Left ventricle myocardium inferior (tissue), 1 donor: ENCODE measurements at places on chromosomes 6 and 20.

DNA sequence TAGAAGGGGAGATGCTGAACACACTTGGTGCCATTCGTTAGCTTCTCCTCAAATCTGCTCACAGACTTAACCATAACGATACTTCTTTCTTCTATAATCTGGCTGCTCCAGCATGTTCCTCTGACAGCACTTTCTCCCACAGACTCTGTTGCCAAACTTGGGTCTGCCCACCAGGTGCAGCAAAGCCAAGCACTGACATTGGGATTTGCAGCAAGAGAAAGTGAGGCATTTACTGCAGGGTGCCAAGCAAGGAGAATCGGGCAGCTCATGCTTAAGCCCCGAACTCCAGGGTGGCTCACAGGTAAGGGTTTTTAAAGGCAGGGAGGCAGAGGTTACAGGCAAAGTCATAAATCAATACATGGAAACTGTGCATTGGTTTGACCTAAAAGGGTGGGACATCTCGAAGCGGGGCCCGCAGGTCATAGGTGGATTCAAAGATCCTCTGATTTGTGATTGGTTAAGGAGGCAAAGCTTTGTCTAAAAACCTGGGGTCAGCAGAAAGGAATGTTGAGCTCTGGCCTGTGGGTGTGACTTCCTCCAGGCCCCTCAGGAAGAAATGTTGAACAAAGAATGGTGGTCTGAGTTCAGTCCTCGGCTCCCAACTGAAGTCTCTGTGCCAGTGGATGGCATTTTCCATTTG lies 25.1 kb upstream of the PNPLA1 start:
- DNase-seq = no peak

- DNase-seq = no peak
These were observed 84.9 kb upstream of the HTR1B start for GRCh38 chr6:77548190-77548589.

GRCh38 chr6:136607204-136607931 lies 57.1 kb upstream of the MAP7 start:
- DNase-seq = no peak

GRCh38 chr6:125807293-125807692 lies 16.5 kb downstream of the NCOA7 start:
- DNase-seq = no peak

DNA sequence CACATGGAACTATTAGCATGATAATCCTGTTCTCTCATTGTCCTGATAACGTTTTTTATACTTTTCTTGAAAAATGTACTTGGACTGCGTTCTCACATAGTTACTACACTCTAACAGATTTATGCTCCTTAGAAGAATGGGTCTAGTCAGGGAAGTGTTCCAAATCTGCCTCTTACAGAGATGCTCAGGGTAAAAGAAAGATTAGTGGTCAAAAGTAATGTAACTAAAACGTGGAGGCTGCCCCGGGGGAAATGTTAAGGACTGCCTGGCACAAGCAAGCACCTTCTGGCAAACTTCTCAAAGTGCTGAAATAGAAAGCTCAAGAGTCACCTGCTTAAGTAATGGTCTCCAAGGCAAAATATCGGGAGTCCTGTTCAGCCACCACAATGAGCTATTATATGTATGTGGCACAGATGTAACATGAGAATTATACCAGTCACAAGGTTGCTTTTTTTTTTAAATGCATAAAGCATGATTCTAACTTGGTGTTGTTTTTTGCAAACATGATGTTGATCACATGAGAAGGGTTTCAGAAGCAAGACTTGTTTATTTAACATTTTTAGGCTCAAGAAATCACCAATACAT lies 244.5 kb upstream of the JARID2 start:
- no peak for DNase-seq

GRCh38 chr6:99801805-99802204 lies 192.2 kb downstream of the MCHR2 start:
- DNase-seq = no peak

GRCh38 chr20:42063141-42063540 lies 445.0 kb upstream of the CHD6 start:
- no peak for DNase-seq

- no peak for DNase-seq
These were observed 49.3 kb downstream of the CGA start for GRCh38 chr6:87045521-87046075.
